NCI-H446 treated with DMSO at 0.1 percent for 48 hours (cell line): ENCODE measurements at places on chromosomes 1 and 21.
A peak's percentile ranks its signal among the peaks of the same experiment; 100 is the strongest.

- DNase-seq, result no peak
These were observed 3.6 kb upstream of the GNB1 start for GRCh38 chr1:1894354-1895059.

DNA sequence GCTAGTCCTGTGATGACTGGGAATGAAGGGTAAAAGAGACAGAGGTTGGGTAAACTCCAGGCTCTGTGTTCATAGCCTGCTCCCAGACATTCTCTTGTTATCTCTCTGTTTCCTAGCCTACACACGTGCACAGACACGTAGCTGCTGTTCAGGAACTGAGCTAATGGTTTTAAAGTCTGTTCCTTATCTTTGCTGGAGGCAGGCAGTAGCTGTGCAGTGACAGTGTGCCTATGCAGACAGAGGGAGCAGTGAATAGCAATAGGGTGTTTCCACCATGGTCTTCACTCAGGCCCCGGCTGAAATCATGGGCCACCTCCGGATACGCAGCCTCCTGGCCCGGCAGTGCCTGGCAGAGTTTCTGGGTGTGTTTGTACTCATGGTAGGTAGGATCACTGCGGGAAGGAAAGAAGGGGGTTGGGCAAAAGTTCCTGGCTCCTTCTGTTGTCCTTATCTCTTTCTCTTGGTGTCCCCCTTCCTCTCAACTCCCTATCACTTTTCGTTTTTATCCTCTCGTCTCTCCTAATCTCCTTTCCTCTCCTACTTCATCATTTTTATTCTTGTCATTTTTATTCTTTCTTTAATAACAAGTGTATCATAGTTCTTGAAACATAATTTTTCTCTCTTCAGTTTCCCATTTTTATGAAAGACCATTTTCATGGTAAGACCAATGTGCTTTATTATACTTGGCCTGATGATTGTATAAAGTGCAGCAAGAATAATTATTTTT, at the start of gene AQP10:
Gene AQP10, plus strand, starts transcription at position 212 of the 727 bp plus-strand sequence. Its CDS starts 63 bp downstream, at position 275.
- DNase-seq, result no peak

DNA sequence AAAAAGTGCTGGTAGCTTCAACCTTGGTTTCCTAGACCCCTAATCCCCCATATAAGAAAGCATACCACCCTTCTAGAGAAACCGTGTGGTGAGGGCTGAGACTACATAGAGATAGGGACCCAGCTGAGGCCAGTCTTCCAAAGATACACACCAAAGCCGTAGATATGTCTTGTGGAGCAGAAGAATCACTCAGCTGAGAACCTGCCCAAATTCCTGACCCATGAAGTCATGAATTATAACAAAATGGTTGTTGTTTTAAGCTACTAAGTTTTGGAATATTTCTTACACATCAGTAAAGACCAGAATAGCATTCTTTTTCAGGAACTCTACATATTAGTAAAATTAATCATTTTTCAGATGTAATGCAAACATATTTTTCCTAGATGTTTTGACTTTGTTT, 3.3 kb upstream of the SNRPE start:
- no peak for DNase-seq

DNA sequence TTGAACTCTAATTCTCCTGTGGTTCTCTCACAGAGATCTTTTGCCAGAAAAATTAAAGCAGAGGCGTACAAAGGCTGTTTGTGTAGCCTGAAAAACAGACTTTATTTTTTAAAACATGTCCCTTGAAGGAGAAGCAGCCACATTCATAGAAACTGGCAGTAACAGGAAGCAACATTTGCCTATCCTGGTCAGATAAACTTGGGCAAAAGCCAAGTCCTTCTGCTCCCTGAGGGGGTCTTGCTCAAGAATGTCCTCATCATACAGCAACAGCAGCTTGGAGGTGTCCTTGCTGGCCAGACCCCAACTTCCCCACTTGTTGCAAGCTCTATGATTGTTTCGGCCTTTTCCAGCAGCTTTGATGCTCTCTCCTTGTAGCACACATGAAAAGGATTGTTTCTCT, 36.3 kb downstream of the MSTO1 start:
- peak; percentile 9 for DNase-seq

DNA sequence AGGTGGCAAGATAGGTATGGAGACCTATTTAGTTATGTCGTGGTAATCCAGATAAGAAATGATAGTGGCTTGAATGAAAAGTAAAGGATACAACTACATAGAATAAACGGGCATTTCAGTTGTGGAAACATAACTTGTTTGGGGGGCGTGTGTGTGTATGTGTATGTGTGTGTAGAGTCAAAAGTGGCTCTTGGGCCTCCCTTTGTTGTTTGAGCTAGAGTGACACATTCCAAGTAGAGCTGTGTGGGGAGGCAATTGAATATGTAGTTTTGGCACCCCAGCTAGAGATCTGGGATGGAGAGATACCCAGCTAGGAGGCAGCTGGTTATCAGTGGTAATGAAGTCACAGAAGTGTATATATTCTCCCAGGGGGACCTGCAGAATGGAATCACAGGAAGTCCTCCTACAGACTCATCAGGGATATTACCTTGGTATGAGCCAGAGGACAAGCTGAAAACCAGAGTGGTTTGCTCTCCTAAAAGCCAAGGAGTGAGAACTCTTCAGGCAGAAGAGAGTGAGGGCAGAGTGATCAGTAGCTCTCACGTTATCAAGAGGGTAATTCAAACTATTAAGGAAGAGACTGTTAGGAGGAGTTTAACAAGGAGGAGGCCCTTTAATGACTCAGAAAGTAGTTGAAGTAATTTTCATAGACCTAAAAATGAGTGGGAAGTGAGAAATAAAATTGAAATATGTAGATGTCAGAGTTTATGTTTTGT, 5.1 kb downstream of the CR1L start:
- no peak for DNase-seq

- DNase-seq, result no peak
These were observed 710 bp downstream of the GLRX2 start for GRCh38 chr1:193104502-193104906.

- no peak for DNase-seq
These were observed 48.2 kb downstream of the RAB3GAP2 start for GRCh38 chr1:220224033-220224432.

DNA sequence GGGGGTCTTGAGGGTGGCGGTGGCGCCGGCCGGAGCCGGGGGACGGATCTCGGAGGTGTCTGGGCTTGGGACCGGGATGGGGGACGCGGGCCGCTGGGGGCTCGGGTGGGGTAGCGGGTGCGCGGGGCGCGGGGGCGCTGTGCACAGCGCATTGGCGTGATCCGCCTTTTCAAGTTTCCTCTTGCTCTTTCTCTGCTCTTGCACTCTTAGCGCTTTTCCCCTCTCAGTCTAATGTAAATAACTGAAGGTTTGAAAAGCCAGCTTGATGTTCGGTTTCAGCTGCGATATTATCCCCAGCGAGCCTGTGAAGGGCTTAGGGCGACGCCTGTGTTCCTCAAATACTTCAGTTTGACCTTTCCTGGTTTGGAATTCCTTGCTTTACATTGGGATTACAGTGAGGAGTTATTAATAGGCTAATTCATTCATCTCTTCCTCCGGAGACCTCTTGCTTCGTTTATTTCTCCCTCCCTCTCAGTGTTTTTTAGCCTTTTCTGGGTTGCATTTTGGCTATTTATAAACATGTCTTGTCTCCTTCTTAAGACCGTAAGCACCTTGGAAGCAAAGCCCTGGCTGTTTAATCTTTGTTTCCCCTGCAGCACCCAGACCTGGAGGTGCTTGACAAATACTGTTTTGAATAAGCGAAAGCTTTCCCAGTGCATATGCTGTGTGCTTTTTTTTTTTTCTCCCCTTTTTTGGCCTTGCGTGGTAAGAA, 693 bp downstream of the RAB4A start:
- no peak for DNase-seq

DNA sequence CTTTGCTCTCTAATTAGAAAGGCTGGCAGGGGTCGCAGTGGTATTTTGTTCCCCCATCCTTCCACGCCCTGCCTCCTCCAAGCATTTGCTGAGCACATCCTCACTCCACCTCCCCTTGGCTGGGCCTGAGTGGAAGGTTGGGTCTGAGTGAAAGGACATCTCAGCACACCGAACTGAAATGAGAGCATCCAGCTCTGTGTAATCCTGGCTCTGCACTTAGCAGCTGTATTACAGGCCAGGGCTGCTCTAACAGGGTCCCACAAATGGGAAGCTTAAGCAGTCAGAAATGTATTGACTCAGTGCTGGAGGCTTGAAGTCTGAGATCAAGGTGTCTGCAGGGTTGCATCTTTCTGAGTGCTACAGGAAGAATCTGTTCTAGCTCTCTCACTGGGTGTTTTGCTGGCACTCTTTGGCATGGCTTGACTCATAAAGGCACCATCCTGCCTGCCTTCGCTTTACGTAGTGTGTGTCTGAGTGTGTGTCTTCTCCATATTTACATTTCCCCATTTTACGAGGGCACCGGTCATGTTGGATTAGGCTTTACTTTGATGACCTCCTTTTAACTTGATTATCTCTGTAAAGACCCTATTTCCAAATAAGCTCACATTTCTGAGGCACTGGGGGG, 48.5 kb upstream of the IGSF21 start:
- DNase-seq, result no peak

DNA sequence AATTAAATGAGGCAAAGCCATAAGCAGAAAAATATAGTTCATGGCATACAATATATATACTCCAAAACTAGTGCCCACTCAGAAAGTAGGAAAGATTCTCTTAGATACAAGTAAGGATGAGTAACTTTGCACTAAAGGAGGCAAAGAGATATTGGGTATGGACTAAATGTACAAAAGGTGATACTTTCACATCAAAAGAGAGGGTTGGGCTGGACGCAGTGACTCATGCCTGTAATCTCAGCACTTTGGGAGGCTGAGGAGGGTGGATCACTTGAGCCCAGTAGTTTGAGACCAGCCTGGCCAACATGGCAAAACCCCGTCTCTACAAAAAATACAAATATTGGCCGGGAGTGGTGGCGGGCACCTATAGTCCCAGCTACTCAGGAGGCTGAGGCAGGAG, 6.7 kb downstream of the KYAT3 start:
- DNase-seq, result no peak

GRCh38 chr21:25956993-25957714, 213.4 kb downstream of the APP start:
- DNase-seq, result peak; percentile 21

DNA sequence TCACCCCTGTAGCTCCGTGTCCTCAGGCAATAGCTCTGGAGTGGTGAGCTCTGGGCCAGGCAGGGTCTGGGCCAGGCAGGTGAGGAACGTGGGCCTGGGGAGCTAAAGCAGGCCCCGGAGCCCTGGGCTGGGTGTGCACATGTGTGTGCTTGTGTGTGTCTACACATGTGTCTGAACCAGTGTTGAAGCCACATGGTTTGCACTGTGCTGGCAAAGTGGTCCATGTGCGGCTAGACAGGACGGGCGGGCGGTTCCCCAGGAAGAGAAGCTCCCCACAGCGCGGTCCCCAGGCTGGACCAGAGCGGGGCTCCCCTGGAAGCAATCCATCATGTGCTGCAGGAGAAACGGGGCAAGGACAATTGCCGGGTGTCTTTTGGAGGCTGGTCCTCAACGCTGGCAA, 84.2 kb downstream of the PRDM16 start:
- no peak for DNase-seq

DNA sequence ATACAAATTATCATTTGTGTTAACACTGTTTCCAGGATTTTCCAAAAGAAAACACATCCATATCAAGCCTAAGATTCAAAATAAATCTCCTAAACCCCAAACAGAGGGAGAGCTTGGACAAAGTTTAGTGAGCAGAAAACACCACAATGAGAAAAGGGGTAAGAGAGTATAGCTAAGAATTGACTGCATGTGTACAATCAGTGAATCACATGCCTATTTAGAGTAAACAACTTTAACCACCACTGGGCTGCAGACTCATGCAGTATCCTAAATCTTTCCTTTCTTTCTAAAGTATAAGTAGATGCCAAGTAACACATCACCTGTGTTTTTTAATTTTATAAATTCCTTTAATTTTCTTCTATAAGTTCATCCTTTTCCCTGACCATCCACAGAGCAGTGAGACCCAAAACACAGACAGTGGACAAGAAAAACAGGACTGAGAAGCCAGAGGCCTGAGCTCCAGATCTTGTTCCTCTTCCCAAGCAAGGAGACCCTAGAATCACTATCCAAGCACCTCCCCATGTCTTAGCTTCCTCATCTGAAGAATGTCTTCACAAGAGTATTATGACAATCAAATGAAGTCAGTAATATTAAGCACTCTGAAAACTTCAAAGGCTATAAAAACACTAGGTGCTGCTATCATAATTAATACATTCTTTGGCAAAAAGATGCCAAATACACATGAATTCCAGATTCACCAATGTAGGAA, 93.1 kb downstream of the VAV3 start:
- DNase-seq, result no peak

GRCh38 chr1:47233186-47233585, 1.2 kb upstream of the TAL1 start:
- DNase-seq, result no peak

DNA sequence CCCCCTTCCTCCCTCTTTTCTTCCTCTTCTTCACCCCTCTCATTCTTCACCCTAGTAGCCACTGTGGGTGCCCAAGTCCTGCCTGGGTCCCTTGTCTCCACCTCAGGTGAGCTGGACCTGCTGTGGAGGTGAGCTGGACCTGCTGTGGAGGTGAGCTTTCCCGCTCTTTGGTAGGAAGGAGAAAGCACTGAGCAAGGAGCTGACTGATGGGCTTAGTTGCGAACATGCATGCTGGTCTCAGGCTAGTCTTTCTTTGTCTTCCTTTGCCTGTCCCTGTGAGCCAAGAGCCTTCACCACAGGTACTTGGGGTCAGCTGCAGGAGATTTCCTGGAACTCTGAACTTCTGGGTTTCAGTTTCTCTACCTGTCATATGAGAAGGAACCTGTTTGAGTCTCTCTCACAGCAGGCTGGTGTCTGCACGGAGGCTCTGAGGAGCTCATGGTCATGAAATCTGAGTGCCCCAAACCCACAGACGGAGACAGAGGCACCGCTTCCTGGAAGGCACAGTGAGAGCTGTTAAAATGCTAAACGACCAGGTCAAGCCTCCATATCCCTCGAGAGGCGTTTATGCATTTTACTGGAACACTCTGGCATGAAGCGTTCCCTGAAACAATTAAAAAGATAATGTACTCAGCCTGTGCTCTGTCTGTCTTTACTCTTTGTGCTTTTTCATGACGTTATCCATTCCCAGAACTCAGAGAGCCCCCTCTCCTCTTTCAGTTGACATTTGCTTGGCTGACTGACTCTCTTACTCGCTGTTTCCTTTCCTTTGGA, 69.5 kb downstream of the RHOU start:
- no peak for DNase-seq

- no peak for DNase-seq
These were observed 50.2 kb downstream of the PRDX6 start for GRCh38 chr1:173527151-173527826.

DNA sequence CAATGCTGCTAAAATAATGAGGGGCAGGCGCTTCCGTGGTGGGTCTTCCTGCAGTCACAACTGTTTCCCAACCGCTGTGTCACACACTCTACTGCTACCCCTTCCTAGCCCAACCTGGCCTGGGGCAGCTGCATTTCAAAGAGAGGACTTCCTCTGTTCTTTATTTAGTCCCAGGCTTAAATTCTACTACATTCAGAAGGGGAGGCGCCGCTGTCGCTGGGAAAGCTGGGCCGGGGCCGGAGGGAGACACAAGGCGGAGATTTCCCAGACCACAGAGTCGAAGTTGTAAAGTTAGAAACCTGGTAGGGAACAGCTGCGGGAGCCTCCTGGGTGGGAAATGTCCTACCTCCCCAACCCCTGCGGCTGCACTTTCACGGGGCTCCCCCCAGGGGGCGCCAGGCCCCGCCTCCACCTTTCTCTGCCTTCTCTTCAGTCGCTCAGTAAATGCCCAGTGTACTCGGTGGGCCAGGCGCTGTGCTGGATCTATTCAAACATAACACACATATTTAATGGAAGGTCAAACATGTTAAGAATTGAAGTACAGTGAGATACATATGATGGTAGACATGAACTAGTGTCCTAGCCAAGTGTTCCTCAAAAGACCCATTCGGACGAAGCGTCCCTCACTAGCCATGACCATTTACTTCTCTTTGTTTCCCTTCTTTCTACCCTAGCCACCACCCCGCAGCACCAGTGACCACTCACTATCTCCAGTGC, 23.1 kb downstream of the DYRK3 start:
- DNase-seq, result no peak
